Tibial nerve (tissue), 4 donors: ENCODE measurements at places on chromosomes 2 and 18.

- no peak overlapping the region for H3K4me3 ChIP-seq
- no peak overlapping the region for H3K27ac ChIP-seq
- H3K36me3 ChIP-seq = no peaks in the 10 kb centered on the region
- no peak for DNase-seq
- peaks cover 5% of the 10 kb centered on the region for H3K27me3 ChIP-seq
Measured at GRCh38 chr2:176583607-176584006, 314.4 kb downstream of the MTX2 start.

GRCh38 chr2:30136764-30137444 is 9.9 kb upstream of the YPEL5 start:
- no peaks in the 10 kb centered on the region for H3K36me3 ChIP-seq
- no peaks in the 10 kb centered on the region for H3K4me1 ChIP-seq
- H3K4me3 ChIP-seq = no peak overlapping the region
- no peak overlapping the region for H3K27ac ChIP-seq

- no peaks in the 10 kb centered on the region for H3K4me1 ChIP-seq
- H3K4me3 ChIP-seq = no peak overlapping the region
- H3K27ac ChIP-seq = no peak overlapping the region
Measured at GRCh38 chr2:7736646-7737305, 819.6 kb downstream of the RNF144A start.

GRCh38 chr2:97845818-97846217 is 132.4 kb downstream of the ZAP70 start:
- H3K4me3 ChIP-seq = no peak overlapping the region
- DNase-seq = no peak
- no peak overlapping the region for H3K27ac ChIP-seq
- no peaks in the 10 kb centered on the region for H3K4me1 ChIP-seq
- H3K36me3 ChIP-seq = no peaks in the 10 kb centered on the region

GRCh38 chr2:11373096-11373495 is 28.7 kb upstream of the ROCK2 start:
- H3K4me3 ChIP-seq = no peak overlapping the region
- H3K4me1 ChIP-seq = peaks cover 47% of the 10 kb centered on the region

- H3K27me3 ChIP-seq = no peaks in the 10 kb centered on the region
- no peak overlapping the region for H3K4me3 ChIP-seq
- no peaks in the 10 kb centered on the region for H3K36me3 ChIP-seq
- no peak overlapping the region for H3K27ac ChIP-seq
- no peak for DNase-seq
Measured at GRCh38 chr2:109676346-109676902, 62.3 kb downstream of the SOWAHC start.

DNA sequence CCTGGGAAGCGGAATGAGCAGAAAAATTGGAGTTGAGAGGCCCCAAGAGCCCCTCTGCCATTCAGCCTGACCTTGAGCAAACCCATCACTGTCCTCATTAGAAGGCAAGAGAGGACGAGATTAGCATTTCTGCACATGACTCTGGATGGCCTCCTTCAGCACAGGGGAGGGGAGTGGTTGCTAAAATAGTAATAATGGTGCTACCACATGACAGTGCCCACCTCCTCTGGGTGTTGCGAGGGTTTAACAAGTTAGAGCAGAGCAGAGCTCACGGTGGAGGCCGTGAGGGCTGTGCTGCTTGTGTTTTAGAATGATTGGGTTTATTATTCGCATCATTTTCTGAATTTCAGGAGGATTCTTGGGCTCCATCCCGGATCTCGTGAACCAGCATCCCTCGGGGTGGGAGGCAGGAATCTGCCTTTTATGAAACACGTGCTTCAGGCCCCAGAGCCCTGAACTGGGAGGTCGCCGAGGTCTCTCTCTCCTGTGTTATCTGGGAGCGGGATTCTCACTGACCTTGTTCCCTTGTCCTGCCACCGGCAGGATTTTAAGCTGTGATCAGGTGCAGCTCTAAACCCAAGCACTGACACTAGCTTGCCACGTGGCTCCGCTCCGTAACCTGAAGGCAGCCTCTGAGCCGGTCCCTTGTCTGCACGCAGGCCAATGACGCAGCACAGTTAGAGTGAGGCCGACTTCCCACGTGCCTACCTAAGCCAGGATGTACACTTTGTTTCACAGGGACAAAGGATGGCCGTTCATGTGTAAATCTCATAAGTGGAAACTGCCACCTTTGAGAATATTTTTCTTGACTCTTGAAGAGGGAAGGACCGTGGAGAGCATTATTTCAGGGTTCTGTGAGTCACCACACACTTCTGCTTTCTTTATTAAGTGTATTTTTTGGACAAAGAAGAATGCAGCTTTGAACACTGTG is 142.3 kb downstream of the ACOXL start:
- H3K4me1 ChIP-seq = no peaks in the 10 kb centered on the region
- no peak for DNase-seq
- H3K4me3 ChIP-seq = no peak overlapping the region
- no peak overlapping the region for H3K27ac ChIP-seq
- H3K36me3 ChIP-seq = no peaks in the 10 kb centered on the region
- no peaks in the 10 kb centered on the region for H3K27me3 ChIP-seq

GRCh38 chr2:70767699-70768589 is at the start of gene ADD2:
Gene ADD2, minus strand, starts transcription at chr2:70768200. Its CDS starts 61,792 bp downstream, at chr2:70706408.
- no peak within 1 kb of the TSS for H3K27ac ChIP-seq
- H3K4me3 ChIP-seq = peak within 1 kb of the TSS; percentile 28
- DNase-seq = no peak
- H3K27me3 ChIP-seq = no peaks in the 10 kb centered on the region

GRCh38 chr2:86199834-86200177 is 549 bp downstream of the MRPL35 start:
- H3K4me1 ChIP-seq = peaks cover 11% of the 10 kb centered on the region
- H3K4me3 ChIP-seq = peak overlapping the region; percentile 75
- no peaks in the 10 kb centered on the region for H3K36me3 ChIP-seq
- no peaks in the 10 kb centered on the region for H3K27me3 ChIP-seq
- no peak for DNase-seq

GRCh38 chr2:10371441-10372196 is 68.9 kb downstream of the HPCAL1 start:
- peaks cover 13% of the 10 kb centered on the region for H3K4me1 ChIP-seq
- no peak for DNase-seq
- no peak overlapping the region for H3K4me3 ChIP-seq
- no peaks in the 10 kb centered on the region for H3K36me3 ChIP-seq
- no peaks in the 10 kb centered on the region for H3K27me3 ChIP-seq

GRCh38 chr2:151102226-151102625 is 159.4 kb downstream of the RBM43 start:
- H3K4me3 ChIP-seq = no peak overlapping the region
- no peaks in the 10 kb centered on the region for H3K36me3 ChIP-seq
- no peaks in the 10 kb centered on the region for H3K27me3 ChIP-seq
- no peak overlapping the region for H3K27ac ChIP-seq
- H3K4me1 ChIP-seq = no peaks in the 10 kb centered on the region
- no peak for DNase-seq
